Spinal cord (tissue), 10 donors: ENCODE measurements at places on chromosomes 11 and 22. TPM values are rescaled to one million over a fixed set of nuclear protein-coding genes. Genes with fewer than 3 reads are reported as not detected.

DNA sequence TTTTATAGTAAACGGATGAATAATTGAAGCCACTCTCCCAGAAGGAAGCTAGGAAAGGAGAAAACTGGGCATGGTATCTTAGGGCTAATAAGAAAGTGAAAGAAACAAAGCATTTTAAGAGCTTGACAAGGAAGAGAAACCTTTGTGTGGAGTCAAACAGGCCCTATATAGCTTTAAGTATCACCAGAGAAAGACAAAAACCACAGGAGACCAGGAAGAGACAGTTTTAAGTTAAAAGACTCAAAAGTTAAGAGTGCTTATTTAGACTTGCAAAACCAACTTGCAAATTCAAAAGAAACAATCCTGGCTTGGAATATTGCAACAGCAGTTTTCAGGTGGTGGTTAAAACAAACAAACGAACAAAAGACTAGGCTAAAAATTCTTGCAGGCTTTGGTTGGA lies 3.4 kb downstream of the PAK1 start:
- no peak for DNase-seq

DNA sequence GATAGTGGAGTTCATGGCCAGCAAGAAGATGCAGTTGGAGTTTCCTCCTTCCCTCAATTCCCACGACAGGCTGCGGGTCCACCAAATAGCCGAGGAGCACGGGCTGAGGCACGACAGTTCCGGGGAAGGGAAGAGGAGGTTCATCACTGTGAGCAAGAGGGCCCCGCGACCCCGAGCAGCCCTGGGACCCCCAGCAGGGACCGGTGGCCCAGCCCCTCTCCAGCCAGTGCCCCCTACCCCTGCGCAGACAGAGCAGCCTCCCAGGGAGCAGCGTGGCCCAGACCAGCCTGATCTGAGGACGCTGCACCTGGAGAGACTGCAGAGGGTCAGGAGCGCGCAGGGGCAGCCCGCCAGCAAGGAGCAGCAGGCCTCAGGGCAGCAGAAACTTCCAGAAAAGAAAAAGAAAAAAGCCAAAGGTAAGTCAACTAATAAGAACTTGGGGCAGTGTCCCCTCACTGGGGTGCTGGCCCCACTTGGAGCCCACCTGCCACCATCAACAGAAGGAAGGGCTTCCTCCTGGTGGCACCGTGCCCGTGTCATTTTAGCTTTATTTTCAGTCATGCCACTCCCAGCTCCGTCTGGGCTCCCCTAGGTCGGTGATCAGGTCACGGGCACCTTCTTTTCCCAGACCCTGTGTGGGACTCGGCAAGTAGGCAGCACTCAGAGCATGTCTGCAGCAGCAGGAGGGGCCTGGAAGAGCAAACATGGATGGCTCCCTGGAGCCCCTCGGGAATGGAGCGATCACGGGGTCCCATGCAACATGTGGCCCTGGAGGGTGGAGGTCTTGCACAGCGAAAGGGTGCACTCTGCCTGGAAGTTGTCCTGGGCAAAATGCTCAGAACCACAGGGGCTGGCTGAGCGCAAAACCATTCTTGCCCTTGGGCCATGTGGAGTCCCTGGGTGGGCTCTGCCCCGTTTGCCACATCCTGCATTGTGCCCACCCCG lies 33.3 kb downstream of the IGHMBP2 start:
- DNase-seq, result no peak

GRCh38 chr11:100863080-100863581 lies 176.0 kb downstream of the ARHGAP42 start:
- no peak for DNase-seq

Gene SLC6A5
- 35.5 TPM for polyA plus RNA-seq

Gene OR52E4
- polyA plus RNA-seq, result not detected
